ENCODE measurements at places on chromosomes 4 and X.

DNA sequence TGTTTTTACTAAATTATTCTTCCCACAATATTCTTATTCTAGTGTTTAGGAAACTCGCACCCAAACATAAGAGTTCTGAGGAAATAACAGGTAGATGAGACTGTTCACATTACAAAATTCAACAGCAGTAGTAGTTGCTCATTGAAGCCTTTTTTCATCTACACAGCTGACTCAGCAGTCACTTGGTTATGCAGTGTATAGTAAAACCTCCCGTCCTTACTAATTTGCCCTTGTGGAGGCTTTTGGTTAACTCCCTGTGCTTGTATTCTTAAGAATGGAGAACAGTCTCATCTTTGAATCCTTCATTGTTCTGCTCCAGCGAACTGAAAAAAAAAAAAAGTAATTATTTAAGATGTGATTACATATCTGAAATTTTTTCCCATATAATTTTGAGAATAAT, 1716.6 kb downstream of the PCDH7 start:
- no peak for DNase-seq

GRCh38 chrX:40845331-40845911, 110.1 kb upstream of the MED14 start:
- no peak for DNase-seq

- DNase-seq = no peak
Measured at GRCh38 chr4:129322920-129323319, 227.0 kb downstream of the C4orf33 start.

GRCh38 chr4:120105472-120105871, 38.8 kb upstream of the MAD2L1 start:
- no peak for DNase-seq

DNA sequence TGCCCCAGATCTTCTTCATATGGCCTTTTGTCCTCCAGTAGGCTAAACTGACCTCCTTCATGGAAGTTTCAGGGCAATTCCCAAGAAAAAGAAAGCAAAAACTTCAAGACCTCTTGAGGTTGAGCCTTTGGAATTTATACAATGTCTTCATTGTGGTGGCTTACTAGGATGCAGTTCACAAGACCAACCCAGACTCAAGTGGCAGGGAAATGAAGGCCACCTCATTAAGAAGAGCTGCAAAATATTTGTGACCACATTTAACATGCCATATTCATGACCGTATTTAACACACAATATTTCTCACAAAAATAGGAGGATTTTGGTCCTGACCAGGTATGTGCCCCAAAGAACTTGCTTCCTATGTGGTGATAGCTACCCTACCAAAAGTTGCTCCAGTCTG, 605.5 kb upstream of the PITX2 start:
- DNase-seq = no peak

GRCh38 chrX:71536285-71536684, 3.4 kb downstream of the OGT start:
- DNase-seq = no peak

GRCh38 chr4:25178838-25179261, 18.6 kb upstream of the SEPSECS start:
- DNase-seq = no peak

DNA sequence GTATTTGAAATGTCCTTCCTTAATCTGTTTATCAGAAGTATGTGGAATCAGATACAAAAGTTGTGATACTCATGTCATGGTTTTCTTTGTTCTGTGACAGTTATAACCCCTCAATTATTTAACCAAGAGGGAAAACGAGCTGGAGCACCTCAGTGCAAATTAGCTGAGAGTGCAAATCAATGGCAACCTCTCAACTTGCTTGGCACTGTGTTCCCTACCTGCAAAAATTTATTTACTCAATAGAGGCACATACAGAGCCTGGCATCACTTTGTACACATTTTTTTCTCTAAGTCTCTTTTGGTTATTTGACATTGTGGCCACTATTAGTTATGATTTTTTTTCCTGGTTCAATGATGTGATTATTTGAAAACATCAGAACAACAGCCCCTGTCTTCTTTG, 186.2 kb downstream of the STIM2 start:
- DNase-seq = no peak

- DNase-seq = no peak
Measured at GRCh38 chr4:120749445-120750151, 172.9 kb downstream of the PRDM5 start.

Data from osteocyte (in vitro differentiated cells).